Ammon's horn (tissue), 1 donor: ENCODE measurements at places on chromosomes 2 and 18.
A peak's percentile ranks its signal among the peaks of the same experiment; 100 is the strongest.

DNA sequence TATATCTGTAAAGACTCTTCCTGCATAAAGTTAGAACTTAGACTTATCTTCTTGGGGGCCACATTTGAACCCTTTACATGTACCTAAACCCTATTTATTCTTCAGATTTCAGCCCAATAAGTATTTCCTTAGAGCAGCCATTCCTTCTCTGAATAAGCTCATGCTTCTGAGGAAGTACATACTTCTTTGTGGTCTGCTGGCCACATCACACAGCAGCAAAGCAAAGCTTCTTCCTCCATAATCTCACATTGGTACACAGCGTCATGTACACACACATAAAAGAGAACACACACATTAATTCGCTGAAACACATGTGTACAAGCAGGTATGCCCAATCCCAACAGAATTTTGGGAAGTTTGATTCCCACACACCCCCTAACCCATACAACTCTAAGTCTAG, 331.0 kb downstream of the CDH2 start:
- DNase-seq, result no peak

- DNase-seq, result no peak
Observed at GRCh38 chr2:236867441-236868260, 218.0 kb upstream of the COPS8 start.

GRCh38 chr18:79450289-79451080, 54.8 kb downstream of the NFATC1 start:
- DNase-seq, result no peak

DNA sequence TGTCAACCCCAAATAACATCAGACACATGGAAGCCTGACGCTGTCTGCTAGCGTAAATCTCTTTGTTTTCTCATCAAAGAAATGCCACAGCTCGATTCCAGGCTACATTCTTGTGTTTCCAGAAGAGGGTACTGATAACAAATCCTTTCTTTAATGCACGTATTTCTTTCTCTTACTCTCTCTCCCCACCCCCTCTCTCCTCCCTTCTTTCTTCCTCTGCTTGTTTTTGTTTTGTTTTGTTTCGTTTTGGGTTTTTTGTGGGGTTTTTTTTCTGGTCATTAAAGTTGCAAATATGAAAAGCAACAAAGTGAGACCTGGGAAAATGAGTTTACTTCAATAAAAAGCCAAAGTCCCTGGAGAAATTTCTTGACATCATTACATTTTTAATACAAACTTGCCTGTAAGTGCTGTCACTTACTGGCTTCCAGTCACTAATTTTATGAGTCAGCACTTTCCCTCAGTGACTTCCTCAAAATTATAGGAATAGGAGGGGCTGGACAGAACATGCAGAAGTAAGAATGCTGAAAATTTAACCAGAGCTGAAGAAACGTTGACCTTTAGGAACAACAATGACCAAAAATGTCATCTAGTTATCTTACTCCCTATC, 106.7 kb upstream of the NABP1 start:
- DNase-seq, result peak; percentile 54

DNA sequence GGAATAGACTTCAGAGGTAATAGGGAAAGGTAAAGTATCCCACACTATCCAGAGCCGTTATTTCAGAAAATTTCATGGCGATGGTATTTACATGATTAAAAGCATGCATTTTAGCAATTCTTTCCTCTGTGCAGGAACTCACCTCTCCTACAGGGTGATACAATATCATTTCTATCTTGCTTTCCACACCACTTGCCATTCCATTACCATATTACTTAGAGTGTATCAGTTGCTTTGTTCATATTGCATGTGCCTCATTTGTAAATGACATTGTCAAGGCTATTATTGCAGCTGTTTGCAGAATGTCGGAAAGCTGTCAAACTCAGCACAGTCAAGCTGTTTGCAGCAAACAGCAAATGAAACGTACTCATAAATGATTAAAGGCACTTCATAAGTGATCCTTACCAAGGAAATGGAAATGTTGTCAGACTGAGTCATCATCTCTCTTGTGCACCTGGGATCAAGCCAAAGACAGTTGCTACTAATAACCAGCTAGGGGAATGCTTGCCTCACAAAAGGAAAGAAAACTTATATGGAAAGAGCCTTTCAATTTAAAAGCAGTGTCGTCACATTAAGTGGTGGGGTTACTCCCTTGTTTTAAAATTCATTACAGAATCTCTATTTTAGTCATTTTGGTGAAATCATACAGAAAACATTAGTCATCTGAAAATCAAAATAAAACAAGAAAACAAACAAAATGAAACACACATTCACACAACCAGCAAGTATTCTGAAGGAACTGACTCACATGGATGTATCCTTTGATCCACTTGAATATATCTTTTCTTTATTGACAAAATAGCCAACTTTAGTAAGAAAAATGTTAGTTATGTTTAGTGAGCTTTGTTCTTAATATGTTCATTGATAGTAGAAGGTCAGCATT, 1064.1 kb upstream of the CNTNAP5 start:
- peak; percentile 15 for DNase-seq

DNA sequence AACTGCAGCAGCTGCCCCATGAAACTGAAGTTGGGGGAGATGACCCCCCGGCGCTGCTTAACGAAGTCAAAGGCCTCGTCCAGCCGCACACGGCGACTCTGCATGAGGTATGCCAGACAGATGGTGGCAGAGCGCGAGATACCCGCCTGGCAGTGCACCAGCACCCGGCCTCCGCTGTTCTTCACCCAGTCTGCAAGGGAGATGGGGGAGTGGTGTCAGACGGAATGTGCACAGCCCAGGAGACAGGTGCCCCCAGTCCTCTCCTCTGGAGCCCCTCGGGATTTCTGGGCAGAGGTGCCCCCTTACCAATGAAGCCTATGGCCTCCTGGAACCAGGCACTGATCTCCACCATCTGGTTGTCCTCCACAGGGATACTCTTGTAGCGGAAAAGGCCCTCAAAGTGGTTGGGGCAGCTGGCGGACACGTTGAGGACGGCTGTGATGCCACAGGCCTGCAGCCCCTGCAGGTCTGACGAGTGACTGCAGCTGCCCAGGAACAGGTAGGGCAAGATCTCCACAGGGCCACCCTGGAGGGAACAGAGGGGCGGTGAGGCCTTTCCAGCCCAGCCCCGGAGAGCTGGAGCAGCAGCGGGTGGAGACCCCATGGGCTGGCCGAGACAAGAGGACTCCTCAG, 1.3 kb downstream of the DUSP2 start:
- no peak for DNase-seq

GRCh38 chr18:48986851-48987761, 36.3 kb upstream of the SMAD7 start:
- DNase-seq, result no peak

DNA sequence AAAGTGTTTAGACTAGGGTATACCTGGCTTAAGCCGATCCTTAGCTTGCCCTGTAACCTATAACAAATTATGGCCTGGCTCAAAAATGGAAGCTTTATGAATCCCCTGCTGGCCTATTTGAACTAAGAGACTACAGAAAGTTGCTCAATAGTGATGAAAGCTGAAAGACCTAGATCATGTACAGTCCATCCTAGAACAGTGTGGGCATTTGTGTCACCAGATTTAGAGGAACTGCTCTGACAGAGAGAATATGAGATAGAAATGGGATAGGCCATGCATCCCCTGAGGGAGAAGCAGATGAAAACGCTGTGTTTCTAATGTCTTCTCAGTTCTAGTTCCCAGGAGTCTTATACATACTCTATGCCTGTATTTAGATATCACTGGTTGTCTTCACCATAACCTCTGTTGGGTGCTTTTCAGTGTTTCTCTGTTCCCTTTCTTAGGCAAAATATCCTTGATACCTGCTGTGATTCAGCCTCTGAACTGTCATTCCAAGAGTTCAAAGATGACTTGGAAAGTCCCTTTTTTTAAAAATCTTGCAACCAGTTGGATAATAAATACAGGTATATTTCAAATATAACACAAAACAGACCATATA, 246.9 kb upstream of the SLC39A10 start:
- no peak for DNase-seq

GRCh38 chr18:62585274-62586150, 62.7 kb downstream of the ZCCHC2 start:
- DNase-seq, result no peak
